Left ventricle myocardium superior (tissue), 1 donor: ENCODE measurements at places on chromosomes 6 and 20.

- no peak for DNase-seq
These were observed 704.8 kb downstream of the PTPRT start for GRCh38 chr20:42484790-42485375.

GRCh38 chr6:43804550-43805223, 34.7 kb downstream of the VEGFA start:
- no peak for DNase-seq

DNA sequence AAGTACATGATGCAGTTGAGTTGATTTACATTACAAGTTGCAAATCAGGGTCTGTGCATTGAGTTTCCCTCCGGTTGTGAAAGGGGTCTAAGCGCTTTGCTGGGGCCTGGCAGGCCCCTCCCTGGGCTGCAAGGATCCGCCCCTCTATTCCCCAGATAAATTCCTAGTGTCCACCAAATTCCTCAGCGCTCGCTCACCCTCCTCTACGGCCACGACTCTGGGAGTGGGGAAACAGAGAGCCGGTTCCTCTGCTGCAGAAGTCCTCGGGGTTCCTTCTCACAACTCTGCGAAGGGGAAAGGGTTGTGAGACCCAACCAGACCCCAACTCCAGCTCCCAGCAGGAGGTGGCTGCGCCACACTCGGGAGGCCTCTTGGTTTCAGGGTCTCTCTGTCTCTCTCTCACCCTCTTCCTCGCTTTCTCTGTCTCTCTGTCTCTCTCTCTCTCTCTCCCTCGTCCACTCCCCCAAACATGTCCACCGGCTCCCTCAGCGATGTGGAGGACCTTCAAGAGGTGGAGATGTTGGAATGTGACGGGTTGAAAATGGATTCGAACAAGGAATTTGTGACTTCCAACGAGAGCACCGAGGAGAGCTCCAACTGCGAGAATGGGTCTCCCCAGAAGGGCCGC, at the start of gene TCF21:
Gene TCF21, plus strand, starts transcription at position 185 of the 628 bp plus-strand sequence. Its CDS starts 285 bp downstream, at position 470.
- peak; percentile 66 for DNase-seq

GRCh38 chr20:33832103-33832804, 21.1 kb downstream of the CHMP4B start:
- peak; percentile 46 for DNase-seq

DNA sequence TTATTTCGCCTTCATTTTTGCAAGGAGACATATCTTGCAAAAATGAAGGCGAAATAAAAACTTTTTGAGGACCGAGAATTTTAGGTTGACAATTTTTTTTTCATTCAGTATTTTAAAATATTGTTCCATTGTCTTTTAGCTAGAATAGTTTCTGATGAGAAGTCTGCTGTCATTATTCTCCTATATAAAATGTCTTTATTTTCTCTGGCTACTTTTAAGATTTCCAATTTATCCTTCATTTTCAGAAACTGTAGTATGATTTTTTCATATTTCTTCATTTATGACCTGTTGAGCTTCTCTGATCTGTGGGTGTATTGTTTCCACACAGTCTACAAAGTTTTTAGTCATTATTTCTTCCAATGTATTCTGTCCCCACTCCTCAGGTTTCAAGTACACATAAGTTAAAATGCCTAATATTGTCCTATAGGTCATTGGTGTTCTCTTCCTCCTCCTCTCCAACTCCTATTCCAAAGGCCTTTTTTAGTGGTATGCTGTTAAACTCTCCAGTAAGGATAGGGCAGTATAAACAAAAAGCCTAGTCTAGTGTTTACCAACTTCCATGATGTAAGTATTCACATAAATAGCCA, 15.7 kb downstream of the AHI1 start:
- no peak for DNase-seq

- no peak for DNase-seq
These were observed 92.4 kb downstream of the GJA10 start for GRCh38 chr6:89986650-89987074.

GRCh38 chr20:35297155-35297554, 4.9 kb upstream of the FAM83C start:
- DNase-seq: no peak

GRCh38 chr6:26493258-26493657, 6.8 kb upstream of the BTN1A1 start:
- no peak for DNase-seq

DNA sequence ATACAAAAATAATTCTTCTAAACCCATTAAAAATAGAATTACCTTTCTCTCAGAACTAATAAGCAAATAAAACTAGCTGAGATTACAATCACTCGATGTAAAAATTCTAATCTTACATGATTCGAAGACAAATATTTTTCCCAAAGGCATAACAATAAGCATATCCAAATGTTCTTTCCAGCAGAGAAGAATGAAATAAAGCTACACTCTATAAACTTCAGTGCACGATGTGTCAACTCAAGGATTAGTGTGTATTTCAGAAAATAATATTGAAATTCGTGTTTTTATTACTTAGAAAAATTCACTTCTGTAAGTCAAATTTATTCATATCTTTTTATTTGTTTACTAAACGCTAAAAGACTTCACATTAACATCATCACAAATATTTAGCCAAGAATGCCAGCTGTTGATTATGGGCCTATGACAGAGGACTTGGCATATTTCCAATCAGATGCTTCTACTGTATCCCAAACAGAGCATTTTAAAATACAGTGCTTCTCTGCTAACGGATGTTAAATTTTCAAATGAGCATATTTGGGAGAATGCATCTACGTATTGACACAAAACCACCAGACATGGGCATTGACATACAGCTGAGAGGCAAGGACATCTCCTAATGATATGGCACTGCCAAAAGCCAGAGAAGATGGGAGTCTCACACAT, 54.7 kb upstream of the PDE7B start:
- no peak for DNase-seq

GRCh38 chr20:24577271-24577909, 108.0 kb downstream of the SYNDIG1 start:
- no peak for DNase-seq

GRCh38 chr20:19688031-19688806, 69.8 kb upstream of the RIN2 start:
- DNase-seq: peak; percentile 88

DNA sequence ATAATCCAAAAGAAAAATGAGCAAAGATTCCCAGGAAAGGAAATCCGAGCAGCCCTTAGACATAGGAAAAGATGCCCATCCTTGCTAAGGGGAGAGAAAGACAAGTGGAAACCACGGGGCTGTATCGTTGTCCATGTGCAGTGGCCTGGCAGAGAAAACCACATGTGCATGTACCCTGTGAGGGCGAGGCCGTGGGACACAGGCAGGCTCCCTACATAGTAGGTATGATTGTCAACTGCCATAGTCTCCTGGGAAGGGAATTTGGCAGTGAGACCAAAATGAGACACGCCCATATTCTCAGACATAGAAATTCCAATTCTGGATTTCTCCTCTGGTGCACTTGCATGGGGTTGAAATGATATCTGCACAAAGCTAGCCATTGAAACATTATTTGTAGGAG, 169.7 kb upstream of the SALL4 start:
- DNase-seq: no peak

DNA sequence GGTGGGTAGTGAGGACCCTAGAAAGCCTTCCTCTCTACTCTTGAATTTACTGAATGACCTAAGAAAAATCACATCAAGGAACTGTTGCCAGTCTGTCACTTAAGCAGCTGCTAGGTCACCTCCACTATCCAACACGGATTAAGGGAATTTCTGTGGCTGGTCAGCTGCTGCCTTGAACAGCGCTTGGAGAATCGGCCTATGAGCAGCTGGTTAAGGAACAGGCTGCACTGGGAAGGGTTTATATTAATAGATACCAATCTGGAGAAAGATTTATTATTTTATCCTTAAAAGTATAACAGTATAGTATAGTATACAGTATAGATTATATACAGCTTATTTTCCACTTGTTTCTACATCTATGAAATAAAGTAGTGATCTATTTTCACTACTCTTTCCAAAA, 6.5 kb downstream of the PTPRK start:
- DNase-seq: no peak

GRCh38 chr20:33079259-33079658, at the start of gene BPIFB4:
TSS of gene BPIFB4 (plus strand) at chr20:33079643. CDS start at chr20:33081527, 1,884 bp downstream.
- no peak for DNase-seq

GRCh38 chr6:163036160-163036645, 308.4 kb downstream of the PACRG start:
- no peak for DNase-seq

GRCh38 chr6:110035321-110035720, 57.2 kb downstream of the GPR6 start:
- DNase-seq: no peak

GRCh38 chr20:5913166-5913565, 37.2 kb downstream of the TRMT6 start:
- no peak for DNase-seq

DNA sequence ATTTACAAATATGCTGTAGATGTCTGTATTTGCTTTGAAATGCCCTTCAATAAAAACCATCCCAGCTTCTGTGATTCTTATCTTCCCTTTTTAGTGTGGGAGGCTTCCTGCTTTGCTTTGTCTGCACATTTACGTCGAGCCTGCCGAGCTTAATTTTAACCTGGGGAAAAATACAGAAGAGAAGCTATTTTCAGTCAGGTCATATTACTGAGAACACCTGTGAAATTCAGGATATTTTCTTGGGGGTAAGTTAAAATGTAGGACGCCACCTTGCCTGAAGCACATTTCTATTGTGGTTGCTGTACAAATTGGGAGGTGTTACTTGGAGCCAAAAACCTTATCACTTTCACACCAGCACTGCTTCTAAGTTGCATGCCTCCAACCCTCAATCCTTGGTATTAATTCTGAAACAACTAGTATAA, 43.6 kb upstream of the FUCA2 start:
- no peak for DNase-seq

DNA sequence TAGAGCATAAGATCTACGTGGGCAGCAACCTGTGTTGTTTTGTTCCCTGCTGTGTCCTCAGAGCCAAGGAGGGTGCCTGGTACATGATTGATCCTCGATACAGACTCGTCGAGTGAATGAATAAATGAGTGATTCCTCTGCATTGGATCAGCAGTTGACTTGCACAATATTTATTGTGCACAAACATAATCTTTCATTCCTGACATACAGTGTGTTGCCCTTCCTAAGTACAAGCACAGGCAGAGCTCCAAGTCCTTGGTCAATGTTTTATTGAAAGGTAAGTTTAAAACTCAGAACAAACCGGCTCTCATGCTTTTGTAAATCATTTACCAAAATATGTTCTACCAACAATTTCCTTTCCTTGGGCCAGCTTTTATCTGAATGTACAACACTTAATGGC, 57.4 kb downstream of the STMND1 start:
- DNase-seq: no peak

DNA sequence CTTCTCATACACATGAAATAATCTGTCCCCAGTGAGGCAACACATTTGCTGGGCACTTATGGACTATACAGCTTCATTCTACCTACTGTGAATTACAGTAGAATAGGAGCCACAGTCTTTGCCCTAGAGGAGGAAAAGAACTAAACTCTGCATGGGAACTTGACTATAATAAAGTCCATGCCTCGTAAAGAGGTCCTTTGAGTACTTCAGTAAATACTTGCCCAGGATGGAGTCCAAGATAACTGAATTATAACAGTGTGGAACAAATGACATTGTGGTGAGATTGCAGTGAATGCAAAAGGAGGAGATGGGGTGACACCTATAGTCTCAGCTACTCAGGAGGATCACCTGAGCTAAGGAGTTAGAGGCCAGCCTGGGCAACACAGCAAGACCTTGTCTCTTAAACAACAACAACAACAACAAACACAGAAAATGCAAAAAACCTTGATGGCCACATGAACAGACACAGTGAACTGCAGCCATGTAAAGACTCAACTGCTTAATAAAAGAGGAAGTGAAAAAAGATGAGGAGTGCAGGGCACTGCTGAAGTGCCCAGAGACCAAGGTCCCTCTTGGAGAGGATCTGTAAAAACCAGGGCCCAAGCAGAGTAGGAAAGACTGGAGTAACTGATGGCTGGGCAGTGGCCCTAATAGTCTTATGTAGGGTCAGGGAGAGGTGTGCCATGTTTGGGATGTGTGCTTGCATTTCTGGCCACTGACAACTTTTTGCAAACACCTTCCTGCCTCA, 3.7 kb downstream of the MRPS18A start:
- no peak for DNase-seq

DNA sequence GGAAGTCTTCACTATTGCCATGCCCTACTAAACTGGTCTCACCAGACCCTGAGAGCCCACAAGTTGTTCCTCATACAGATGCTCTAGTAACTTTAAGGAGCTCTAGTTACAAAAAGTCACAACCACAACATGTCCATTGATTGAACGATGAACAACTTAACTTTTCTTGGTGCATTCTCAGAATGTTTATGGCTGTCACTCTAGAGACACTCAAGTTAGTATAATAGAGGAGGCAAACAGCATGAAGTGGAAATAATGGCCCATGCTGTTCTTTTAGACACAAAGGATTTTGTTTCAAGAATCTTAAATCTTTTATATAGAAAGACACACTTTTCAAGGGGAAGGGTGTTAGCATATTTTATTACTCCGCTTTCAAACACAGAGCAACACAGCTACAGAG, 934.4 kb downstream of the HACE1 start:
- no peak for DNase-seq

GRCh38 chr20:25690427-25690826, 6.2 kb downstream of the ZNF337 start:
- no peak for DNase-seq

- DNase-seq: peak; percentile 62
These were observed 161.4 kb downstream of the LY86 start for GRCh38 chr6:6749702-6750491.

DNA sequence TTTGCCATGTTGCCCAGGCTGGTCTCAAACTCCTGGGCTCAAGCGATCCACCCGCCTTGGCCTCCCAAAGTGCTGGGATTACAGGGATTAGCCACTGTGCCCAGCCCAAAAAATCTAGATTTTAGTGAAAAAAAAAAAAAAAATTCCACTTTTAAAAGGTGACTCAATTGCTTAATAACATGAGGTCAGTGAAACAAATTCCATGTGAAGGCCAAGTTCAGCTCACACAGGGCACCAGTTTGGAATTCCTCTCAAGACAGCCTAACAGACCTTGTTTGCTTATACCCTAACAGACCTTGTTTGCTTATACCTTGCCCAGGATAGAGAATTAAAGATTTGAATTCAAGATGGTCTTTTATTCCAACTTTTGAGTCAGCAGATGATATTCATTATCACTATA, 5.1 kb downstream of the RRBP1 start:
- no peak for DNase-seq

GRCh38 chr20:19552221-19553180, 205.6 kb upstream of the RIN2 start:
- DNase-seq: no peak

DNA sequence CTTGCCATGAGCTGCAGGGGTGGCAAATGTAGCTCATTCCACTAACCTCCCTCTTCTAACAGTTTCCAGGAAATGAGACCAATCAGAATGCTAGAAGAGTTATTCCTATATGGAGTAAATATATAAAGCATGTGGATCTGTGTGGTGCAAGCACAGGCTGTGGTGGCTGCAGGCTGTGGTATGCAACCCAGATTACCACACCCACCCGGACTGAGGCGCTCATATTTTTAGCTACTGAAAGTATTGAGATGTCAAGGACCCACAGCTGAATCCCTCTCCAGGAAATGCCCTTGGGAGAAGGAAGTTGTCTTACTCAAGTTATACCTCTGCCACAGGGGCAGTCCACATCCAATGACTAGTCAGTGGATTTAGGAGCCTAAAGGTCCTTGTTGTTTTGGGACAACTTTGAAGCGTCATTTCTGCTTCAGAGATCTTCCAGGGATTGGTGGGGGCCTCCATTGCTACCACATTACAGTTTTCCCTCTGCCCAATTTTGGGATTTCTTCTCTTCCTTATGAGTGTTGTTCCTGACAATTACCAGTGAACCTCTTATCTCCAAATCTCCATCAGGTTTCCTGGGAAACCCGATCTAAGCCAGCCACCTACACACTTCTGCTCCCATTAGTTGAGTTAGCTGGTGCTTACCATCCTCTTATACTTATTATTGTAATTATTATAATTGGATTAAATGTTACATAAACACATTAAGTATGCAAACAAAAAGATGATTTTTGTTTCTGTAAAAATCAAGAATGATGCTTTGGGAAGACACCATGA, 12.1 kb upstream of the REPS1 start:
- no peak for DNase-seq
